Stimulated activated CD4-positive, alpha-beta T cell treated with anti-CD3 and anti-CD28 coated beads, Interleukin-1b, Interleukin-23, amount 100 ng/mL, for 48 hours (primary cell): ENCODE measurements at places on chromosomes 5 and 9.
A peak's percentile ranks its signal among the peaks of the same experiment; 100 is the strongest.

DNA sequence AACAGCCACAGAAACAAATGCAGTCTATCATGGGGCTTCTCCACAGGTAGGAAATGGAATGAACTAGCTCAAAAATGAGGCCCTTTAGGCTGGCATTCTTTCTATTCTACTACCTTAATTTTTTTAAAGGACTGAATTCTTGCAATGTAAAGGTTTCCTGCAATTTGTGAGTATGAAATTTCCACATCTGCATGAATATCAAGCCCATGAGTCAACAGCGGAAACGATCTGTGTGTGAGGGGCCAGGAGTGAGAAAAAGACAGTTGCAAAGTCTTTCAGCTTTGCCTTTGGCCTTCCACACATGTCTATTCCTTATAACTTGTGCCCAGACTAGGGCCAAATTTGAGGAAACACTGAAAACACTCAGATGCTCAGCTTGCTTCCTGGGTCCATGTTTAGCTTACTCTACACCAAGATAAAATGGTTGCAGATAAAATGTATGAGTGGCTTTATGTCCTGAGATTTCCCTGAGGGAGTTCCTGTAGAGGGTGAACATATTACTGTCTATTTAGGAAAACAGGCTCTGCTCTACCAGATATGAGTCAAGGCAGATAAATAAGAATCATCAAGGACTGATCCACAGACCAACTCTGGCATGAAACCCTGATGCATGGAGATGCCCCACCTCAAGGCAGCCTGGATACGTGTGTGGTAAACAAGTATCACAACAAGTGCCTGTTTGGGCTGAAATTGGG, 46.5 kb downstream of the RETREG1 start:
- DNase-seq = no peak

GRCh38 chr5:68875351-68875750, 218.5 kb upstream of the SLC30A5 start:
- no peak for DNase-seq

DNA sequence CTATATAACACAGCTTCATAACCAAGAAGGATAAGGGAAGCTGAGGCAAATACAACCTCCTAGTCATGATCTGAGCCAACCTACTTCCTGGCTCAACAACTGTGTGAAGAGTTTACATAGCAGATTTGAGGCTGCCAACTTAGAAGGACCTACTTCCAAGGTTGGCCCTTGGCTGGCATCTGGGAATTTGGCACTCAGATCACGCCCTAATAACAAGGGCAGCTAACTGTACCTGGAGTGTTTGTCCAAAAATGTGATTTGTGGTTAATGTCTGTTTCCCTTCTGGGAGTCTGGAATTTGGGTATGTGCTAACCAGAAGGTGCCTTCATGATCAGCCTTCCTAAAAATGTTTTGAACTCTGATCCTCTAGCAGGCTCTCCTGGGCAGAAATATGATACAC, 287.2 kb downstream of the CAAP1 start:
- DNase-seq = no peak

DNA sequence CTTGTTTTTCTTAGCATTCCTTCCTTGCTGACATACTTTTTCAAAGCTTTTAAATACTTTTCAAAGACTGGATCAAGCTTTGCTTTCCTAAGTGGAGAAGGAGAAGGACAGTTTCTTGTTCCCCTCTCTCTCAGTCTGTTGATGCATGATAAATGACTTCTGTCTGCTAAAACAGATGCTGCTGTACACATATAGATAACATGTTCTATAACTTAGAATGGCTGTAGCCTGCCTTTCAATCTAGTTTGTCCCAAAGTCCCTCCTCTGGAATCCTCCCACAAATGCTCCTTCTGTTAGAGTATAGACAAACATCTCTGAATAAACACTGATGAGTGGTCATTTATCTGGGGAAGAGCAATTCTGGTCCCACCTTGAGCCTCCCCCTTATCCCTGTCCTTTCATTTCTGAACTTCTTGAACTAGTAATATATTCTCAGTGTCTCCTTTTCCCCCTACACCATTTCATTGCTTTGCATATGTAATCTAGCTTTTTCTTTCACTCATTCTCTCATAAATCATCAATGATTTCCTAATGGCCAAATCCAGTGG, 5.4 kb upstream of the HEMGN start:
- DNase-seq = no peak

DNA sequence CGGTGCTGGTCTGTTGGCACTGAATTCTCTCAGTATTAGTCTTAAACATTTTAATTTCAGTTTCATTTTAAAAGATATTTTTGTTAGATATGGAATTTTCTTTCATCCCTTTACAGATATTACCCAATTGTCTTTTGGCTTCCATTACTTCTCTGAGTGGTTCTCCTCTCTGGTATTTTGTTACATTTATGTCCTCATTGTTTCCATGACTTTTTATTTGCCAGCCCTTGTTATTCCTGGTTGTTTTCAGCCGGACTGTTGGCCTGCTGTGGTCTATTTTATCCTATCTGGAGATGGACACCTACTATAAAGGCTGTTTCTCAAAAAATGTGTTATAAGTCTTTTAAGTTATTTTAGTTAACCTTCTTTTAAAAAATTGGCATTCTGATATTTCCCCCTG, 117.2 kb downstream of the ARHGEF28 start:
- no peak for DNase-seq

DNA sequence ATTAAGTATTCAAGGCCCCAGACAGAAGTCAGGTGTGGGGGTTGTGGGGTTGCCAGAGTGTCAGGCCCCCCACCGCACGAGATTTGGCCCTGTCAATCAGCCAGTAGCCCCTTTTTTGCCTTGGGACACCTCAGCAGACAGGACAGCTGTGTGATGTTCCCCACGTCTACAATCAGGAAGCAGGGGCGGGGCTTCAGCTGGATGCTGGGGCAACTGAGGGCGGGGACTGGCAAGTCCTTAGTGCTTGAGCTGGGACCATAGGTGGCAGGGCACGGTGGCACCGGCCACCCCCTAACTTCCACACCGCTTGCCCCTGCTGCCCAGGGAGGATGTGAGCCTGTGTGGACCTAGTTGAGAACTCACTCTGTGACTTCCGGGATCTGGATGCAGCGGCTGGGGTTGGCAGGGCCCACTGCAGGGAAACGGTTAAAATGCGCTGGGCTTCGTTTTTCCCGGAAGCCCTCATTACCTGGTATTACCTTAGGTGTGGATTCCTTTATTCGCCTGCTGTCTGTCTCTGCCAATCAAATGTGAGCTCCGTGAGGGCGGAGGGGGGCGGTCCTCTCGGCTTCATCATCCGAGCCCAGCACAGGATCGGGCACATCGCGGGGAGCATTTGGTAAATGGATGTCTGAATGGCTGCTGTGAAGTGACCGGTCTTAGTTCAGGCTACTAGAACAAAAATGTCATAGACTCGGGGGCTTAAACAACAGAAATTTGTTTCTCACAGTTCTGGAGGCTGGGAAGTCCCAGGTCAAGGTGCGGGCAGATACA, 7.5 kb upstream of the GTF3C5 start:
- DNase-seq = peak; percentile 65

GRCh38 chr9:135662758-135663450, at the start of gene LCN9:
TSS of gene LCN9 (plus strand) at chr9:135663309. CDS start at chr9:135663322, 13 bp downstream.
- DNase-seq = no peak

- DNase-seq = no peak
Observed at GRCh38 chr5:118253225-118254061, 734.9 kb downstream of the DTWD2 start.

- DNase-seq = no peak
Observed at GRCh38 chr9:91017245-91017644, 215.6 kb downstream of the SYK start.

- no peak for DNase-seq
Observed at GRCh38 chr5:115246361-115246991, 16.2 kb downstream of the PGGT1B start.

- DNase-seq = peak; percentile 59
Observed at GRCh38 chr9:111482694-111483438, 1.3 kb downstream of the ECPAS start.

- no peak for DNase-seq
Observed at GRCh38 chr9:69675563-69675962, 3.4 kb upstream of the APBA1 start.
